ENCODE measurements at places on chromosomes 5 and 9. TPM values are rescaled to one million over a fixed set of nuclear protein-coding genes. Genes with fewer than 3 reads are reported as not detected.
A peak's percentile ranks its signal among the peaks of the same experiment; 100 is the strongest.

DNA sequence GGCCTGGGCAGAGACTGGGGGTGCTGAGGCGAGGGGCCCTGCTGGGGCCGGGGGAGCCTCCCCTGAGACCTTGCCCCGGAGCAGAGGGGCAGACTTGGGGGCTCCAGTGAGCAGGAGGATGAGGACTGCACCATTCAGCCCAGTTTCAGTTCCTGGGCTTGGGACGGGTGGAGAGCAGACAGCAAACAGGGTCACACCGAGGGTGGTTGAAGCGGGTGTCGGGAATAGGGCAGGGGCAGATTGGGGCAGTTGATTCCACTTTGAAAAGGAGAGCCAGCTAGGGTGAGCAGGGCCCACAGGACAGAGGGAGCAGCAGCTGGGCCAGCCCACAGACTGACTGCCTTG is 4.5 kb downstream of the GRK6 start:
- no peak for DNase-seq
- peak overlapping the region; percentile 87 for H3K27ac ChIP-seq
- H3K4me3 ChIP-seq = peak overlapping the region; percentile 36
- peaks cover 88% of the 10 kb centered on the region for H3K4me1 ChIP-seq
- H3K36me3 ChIP-seq = peaks cover 58% of the 10 kb centered on the region

The POLR1E gene
- 38.2 TPM for total RNA-seq

GRCh38 chr5:81906086-81906485 is 65.7 kb upstream of the ATG10 start:
- H3K4me1 ChIP-seq = no peaks in the 10 kb centered on the region
- no peak for DNase-seq
- no peaks in the 10 kb centered on the region for H3K27me3 ChIP-seq
- H3K36me3 ChIP-seq = no peaks in the 10 kb centered on the region
- no peak overlapping the region for H3K4me3 ChIP-seq

GRCh38 chr5:133116601-133117000 is 64.8 kb downstream of the HSPA4 start:
- no peak for DNase-seq
- no peaks in the 10 kb centered on the region for H3K27me3 ChIP-seq
- no peaks in the 10 kb centered on the region for H3K36me3 ChIP-seq
- H3K4me1 ChIP-seq = no peaks in the 10 kb centered on the region

GRCh38 chr5:130102375-130102774 is 198.1 kb downstream of the CHSY3 start:
- no peak overlapping the region for H3K27ac ChIP-seq

The DYNC2I2 gene
- total RNA-seq = 4.3 TPM

GRCh38 chr5:68369457-68370125 is 154.0 kb downstream of the PIK3R1 start:
- H3K27ac ChIP-seq = no peak overlapping the region
- H3K4me3 ChIP-seq = no peak overlapping the region
- no peaks in the 10 kb centered on the region for H3K27me3 ChIP-seq
- peak; percentile 61 for DNase-seq
- H3K36me3 ChIP-seq = no peaks in the 10 kb centered on the region

GRCh38 chr9:25117791-25118190 is 560.5 kb downstream of the TUSC1 start:
- no peaks in the 10 kb centered on the region for H3K36me3 ChIP-seq
- H3K4me3 ChIP-seq = no peak overlapping the region
- no peaks in the 10 kb centered on the region for H3K27me3 ChIP-seq
- DNase-seq = no peak

The DOCK2 gene
- 222 TPM for total RNA-seq

DNA sequence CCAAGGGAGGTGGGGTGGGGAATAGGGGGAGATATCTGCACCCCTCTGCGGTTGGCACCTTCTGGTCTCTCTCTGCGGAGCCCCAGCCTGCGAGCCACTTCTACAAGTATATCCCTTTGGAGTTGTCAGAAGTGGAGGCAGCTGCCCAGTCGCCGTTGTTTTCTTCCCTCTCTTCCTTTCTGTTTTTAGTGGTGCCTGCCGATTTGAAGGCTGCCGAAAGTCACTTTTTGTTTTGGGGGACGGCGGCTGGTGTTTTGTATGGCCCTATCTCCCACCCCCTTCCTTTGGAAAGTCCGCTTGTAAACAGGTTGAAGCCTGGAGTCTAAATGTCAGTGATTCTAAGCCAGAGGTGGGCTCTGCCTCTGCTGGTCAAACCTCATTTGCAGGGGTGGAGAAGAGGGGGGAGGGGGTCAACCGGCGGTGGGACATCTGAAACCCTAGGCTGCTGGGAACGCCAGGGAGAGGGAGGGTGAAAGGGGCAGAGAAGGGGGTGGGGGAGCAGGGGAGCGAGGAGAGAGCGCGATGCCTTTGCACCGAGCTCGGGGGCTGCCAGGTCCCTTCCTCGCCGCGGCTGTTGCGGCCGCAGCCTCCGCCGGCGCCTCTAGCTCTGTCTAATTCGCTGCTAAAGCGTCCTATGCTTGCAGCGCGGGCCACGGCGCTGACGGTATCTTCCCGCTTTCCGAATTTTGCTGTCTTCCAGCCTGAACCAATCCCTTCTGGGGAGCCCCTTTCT is at the start of gene FGF10:
Gene FGF10, minus strand, starts transcription at position 331 of the 733 bp plus-strand sequence. CDS start 738 bp downstream, outside the sequence.
- no peaks in the 10 kb centered on the region for H3K27me3 ChIP-seq
- no peak within 1 kb of the TSS for H3K27ac ChIP-seq
- DNase-seq = no peak
- no peak within 1 kb of the TSS for H3K4me3 ChIP-seq
- H3K4me1 ChIP-seq = no peaks in the 10 kb centered on the region

DNA sequence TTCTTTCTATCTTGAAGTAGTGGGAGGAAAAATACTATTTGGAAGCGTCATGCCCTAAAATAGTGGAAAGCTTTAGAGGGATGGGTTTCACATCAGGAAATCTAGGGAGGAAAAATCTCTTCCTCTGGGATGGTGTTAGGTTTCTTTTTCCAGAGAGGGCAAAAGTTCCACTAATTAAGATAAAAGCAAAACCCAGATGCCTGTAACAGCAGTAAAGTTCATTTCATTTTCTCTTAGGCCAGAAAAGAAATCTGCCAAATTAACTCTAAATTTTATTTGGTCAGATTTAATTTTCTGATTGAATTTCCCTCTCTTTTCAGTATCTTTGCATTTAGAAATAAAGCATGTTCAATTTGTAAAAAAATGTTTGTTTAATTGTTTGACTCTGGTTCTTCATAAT is 88.8 kb downstream of the LURAP1L start:
- no peaks in the 10 kb centered on the region for H3K27me3 ChIP-seq
- no peaks in the 10 kb centered on the region for H3K36me3 ChIP-seq
- DNase-seq = no peak
- no peak overlapping the region for H3K4me3 ChIP-seq
- H3K4me1 ChIP-seq = no peaks in the 10 kb centered on the region

GRCh38 chr9:90086101-90086511 is 481.3 kb downstream of the GADD45G start:
- H3K36me3 ChIP-seq = no peaks in the 10 kb centered on the region
- H3K4me1 ChIP-seq = no peaks in the 10 kb centered on the region
- no peak overlapping the region for H3K4me3 ChIP-seq
- no peak overlapping the region for H3K27ac ChIP-seq
- H3K27me3 ChIP-seq = no peaks in the 10 kb centered on the region
